ENCODE measurements at places on chromosomes 13 and 19.

DNA sequence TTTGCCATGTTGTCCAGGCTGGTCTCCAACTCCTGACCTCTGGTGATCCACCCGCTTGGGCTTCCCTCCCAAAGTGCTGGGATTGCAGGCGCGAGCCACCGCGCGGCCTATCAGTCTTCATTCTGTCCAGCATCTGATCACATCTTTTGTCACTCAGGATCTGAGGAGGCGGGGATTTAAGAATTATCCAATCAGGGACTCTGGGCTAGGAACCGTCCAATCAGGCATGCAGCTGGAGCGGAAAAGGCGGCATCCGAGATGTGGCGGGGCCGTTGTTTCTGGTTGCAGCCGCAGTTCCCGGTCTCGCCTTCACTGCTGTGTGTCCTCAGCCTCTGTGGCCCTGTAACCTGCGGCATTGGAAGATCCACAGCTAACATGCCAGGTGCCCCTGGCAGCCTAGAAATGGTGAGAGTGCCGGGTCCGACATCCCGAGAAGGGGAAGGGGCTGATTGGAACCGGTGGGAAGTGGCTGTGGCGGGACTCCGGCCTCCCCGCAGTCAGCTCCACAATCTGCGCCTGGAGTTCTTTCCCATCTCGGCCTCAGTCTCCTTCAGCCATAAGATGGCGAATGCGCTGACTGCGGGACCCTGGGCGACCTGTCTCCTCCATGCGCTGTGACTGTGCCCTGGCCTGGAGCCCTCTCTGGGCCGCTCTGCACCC lies at the start of gene ZNF729:
TSS of gene ZNF729 (plus strand) at position 291 of the 660 bp plus-strand sequence. CDS start at position 376, 85 bp downstream.
- no peak for DNase-seq

GRCh38 chr13:102584434-102584833 lies 12.4 kb upstream of the TPP2 start:
- no peak for DNase-seq

DNA sequence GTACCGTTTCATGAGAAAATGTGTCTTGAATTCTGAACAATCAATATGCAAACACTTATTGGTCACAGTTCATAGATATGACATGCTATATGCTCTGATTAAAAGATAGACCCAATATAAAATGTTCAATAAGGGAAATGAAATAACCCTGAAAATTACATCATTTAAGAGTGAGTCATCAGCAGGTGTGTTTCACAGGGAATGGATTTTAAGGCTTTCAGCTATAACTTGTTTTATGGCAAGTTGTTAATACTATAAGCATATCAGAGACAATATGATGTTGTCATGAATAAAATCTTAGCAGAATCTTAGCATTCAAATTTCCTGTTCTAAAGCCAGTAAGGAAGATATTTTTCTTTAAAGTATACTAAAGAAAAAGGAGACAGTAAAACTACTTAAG lies 483.4 kb upstream of the PCDH9 start:
- DNase-seq = no peak

- no peak for DNase-seq
Measured at GRCh38 chr19:15108145-15108844, 1.1 kb downstream of the SYDE1 start.

DNA sequence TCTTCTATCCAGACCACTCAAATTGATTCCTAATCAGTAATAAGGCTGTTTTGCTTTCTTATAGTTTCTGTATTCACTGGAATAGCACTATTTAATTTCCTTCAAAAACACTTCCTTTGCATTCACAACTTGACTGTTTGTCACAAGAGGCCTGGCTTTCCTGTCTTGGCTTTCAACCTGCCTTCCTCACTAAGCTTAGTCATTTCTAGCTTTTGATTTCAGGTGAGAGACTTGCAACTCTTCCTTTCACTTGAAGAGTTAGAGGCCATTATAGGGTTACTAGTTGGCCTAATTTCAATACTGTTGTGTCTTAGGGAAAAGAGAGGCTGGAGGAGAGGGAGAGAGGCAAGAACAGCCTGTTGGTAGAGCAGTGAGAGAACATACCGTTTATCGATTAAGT lies 47.0 kb downstream of the SACS start:
- DNase-seq = no peak

DNA sequence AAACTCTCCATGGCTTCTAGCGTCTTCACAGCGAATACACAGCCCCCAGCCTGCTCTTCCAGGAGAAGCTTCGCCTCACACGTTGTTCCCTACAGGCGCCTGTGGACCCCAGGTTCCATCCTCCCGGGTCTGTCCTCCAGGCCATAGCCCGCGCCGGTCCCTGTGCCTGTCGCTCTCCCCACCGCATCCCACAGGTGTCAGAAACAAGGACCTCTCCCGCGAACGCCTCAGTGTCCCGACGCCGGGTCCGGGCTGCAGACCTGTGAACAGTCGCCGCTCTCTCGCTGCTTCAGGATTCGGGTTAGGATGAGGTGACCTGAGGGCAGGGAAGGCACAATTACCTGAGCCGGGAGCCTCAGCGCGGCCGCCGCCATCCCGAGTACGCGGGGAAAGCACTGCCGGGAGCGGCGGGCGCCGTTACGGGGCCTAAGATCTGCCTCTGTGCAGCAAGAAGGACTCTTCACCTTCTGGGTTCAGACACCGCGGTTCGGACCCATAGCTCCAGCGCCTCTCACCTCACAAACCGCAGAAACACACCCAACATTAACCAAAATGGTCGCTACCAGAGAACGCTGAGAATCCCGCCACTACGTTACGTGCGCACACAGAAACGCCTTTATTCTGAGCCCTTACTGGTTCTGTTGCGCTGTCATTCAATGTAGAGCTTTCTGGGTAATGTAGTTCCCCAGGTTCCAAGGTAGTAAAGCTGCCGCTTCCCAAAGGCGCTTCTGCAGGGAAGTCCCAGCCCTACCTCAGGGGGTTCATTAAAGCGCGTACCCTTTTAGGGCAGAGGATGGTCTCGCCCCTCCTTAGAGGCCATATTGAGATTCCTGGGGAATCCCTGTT lies at the start of gene ZNF418:
TSS of gene ZNF418 (minus strand) at position 583 of the 846 bp plus-strand sequence. CDS start 1,580 bp downstream, outside the sequence.
- no peak for DNase-seq

- no peak for DNase-seq
Measured at GRCh38 chr13:78816154-78816553, 157.2 kb upstream of the OBI1 start.

DNA sequence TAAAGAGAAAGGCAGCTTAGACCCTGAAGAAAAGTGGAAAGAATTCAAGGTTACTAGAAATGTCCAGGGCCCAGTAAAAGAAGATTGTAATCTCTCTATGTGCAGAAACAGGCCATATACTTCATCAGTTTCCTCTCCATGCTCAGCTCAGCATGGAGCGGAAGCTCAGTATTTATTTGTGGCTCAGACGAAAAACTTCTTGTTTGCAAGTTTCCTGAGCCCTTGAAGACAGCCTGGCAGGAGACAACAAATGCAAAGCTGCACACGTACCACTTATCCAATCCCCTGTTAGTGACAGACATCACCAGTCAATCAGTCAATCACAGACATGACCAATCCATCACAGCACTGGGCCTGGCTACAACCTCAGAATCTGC lies 8.1 kb upstream of the KLF2 start:
- DNase-seq = no peak

- no peak for DNase-seq
Measured at GRCh38 chr19:30785458-30786137, 413.4 kb downstream of the ZNF536 start.

- no peak for DNase-seq
Measured at GRCh38 chr19:20171285-20171684, 4.3 kb downstream of the ZNF486 start.

DNA sequence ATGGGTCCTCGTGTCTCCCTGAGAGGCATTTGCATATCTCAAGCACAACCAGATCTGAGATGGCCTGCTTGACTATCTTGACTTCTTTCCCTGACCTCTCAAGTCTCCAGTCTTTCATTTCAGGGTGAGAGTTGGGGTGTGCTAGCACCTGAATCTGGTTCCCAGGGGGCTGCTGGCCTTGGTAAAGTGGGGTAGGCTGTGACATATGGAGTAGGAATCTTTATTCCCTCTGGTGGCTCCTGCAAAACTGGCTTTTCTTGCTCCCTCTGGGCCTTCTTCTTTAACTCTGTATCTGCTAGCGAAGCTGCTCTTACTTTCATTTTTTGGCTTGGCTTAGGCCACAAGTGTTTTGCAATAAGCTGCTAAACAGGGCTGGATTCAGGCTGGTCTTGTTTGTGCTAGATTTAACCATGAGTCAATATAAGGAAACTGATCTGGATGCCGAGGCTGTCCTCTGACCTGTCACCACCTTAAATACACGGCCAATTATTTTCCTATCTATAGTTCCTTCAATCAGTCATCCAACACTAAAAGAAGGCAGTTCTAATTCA lies 42.3 kb downstream of the ZNF493 start:
- no peak for DNase-seq

- no peak for DNase-seq
Measured at GRCh38 chr13:30394751-30395191, 27.5 kb upstream of the UBE2L5 start.

GRCh38 chr13:72199640-72200039 lies 332.6 kb upstream of the DACH1 start:
- no peak for DNase-seq

- no peak for DNase-seq
Measured at GRCh38 chr13:66212511-66212910, 1017.6 kb downstream of the PCDH9 start.

DNA sequence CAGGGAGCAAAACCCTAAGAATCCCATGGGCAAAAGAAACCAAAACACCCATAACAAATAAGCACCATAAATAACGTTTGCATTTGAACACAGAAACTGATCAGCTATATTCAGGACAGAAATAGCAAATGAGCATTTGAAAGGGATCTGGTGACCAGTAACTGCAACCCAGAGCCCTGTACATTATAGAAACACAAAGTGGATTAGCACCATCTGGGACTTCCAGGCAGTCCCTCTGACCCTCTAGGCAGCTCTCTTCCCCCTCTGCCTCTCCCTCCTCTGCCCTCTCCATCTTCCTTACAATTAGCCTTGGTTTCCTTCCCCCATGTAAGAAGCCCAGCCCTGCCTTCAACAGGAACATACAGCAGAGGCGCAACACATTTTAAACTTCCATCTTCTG lies 215.0 kb downstream of the DCLK1 start:
- no peak for DNase-seq

GRCh38 chr13:97142452-97142851 lies 79.7 kb upstream of the MBNL2 start:
- DNase-seq = no peak

DNA sequence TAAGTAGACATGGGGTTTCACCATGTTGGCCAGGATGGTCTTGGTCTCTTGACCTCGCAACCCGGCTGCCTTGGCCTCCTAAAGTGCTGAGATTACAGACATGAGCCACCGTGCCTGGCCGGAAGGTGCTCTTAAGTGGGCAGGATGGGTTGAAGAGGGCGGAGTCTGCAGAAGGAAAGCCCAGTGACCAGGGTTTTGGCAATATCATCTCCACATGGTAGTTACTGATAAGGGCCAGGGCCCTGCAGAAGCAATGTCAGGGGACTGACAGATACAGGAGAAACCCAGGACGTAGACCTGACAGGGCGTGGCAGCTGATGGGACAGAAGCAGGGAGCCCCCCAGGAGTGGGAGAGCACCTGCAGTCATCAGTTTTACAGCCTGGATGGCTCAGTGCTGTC lies 45.7 kb upstream of the RNF113B start:
- no peak for DNase-seq

DNA sequence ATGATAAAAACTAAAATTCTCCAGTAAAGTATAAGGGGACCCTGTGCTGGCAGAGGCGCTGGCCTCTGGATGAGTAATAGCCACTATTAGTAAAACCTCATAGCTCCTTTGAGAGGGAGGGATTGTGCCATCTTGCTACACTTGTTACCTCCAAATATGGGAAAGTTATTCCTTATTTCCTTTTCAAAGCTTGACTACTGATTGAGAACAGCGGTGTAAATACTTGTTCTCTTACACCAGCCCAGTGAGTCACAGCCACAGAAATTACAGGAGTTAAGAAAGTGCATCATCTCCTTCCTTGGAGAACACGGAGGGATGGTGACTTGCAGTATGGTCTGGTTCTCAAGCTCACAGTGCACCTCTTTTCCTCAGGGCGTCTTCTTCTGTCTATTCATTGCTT lies 379.0 kb downstream of the EFNB2 start:
- no peak for DNase-seq

DNA sequence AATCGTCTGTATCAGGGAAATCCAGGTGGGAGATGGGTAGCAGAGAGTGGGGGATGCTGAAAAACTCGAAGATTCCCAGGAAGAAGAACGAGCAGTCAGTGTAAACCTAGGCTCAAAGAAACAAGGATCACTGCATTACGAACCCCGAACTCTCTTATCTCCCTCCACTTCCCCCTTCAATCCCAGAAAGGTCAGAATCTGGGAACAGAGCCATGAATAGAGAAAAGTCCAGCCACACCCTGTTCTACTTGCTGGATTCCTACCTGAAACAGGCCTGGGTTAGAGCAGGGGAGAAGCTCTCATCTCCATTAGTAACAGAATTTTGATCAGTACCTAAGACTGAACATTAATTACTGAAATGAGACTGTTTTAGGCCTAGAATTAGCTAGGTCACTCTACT lies 24.4 kb downstream of the EPSTI1 start:
- DNase-seq = no peak

- no peak for DNase-seq
Measured at GRCh38 chr19:34228347-34228746, 26.0 kb upstream of the GARRE1 start.

All from NCI-H1436 treated with DMSO at 0.1 percent for 48 hours (cell line).